HCT116 (cell line): ENCODE measurements at places on chromosomes 4 and X.

- DNase-seq = no peak
Measured at GRCh38 chr4:10565166-10565780, 108.0 kb upstream of the ZNF518B start.

- no peak for DNase-seq
Measured at GRCh38 chr4:146343199-146343598, 128.9 kb downstream of the REELD1 start.

DNA sequence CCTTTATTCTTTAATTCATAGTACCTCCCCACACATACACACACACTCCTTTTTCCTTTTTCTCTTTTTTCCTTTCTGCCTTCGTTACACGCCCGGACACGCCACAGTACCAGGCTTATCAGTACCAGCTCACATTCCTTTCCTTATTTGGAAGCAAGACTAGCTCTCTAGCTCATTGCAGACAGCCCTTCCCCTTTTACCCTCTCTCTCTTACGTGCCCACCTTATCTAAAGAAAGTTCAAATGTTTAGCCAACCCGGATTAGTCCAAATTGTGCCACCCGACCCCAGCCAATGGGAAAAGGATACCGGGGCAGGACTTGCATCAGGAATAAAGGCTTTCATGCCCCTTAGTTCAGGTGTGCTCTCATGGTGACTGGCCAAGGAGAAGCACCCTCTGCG is 194.7 kb upstream of the VCX3A start:
- no peak for DNase-seq

- no peak for DNase-seq
Measured at GRCh38 chrX:38382663-38383062, 30.3 kb downstream of the OTC start.

DNA sequence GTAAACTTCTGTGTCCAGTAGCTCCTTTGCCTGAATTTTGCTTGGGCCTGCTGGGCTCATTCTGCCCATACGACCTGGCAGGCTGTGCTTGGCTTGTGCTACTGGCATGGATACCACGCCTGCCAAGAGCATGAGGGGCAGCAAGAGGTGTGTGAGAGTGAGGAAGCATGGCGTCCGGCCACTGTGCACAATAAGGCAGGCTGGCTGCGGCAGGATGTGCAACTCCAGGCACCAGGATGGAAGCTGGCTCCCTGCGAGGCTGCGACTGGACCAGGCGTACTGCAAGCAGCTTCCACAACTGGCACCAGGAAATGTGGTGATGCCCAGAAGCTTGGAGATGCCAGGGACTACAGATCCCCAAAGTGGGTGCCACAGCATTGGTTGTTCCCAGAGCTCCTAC is 709.3 kb downstream of the PCDH18 start:
- no peak for DNase-seq

- DNase-seq = no peak
Measured at GRCh38 chr4:81786063-81786763, 314.5 kb upstream of the RASGEF1B start.

GRCh38 chr4:15376594-15376993 is 51.2 kb upstream of the C1QTNF7 start:
- no peak for DNase-seq

- no peak for DNase-seq
Measured at GRCh38 chr4:74653331-74654229, 140.7 kb downstream of the BTC start.

GRCh38 chr4:105603158-105603557 is 50.7 kb downstream of the ARHGEF38 start:
- DNase-seq = no peak

DNA sequence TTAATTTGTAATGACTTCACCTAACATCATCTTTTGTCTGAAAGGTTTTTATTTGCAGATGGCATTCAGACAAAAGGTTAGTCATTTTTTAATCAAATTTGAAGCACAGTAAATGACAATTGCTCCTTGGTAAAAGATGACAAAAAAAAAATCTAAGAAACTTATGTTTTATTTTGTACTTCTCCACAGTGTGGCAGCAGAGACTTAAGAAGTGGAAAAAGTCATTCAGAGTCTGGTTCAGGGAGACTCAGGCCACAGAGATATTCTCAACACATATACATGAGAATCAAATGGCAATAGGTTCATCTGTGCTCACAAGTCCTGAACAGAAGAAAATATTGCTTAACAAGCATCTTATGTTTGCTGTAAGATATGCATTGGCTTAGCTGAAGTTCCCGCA is 436.2 kb downstream of the KCNIP4 start:
- DNase-seq = peak; percentile 4

DNA sequence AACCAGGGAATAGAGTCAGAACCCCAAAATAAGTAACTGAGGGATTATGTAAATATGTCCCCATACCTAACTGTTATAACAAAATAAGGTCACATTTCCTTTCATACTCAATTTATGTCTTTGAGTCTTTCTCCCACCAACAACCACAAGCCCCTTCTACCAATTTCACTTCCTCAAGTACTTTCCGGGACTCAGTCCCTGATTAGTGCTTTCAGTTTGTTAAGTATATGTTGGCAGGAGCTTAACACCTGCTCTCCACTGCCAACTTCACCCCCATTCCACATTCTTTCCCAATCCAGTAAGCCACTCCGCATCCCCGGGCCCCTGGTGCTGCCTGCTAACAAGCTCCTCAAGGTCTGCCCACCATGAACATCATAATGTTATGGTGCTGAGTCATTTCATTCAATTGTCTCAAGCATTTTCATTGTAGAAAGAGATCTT is 71.3 kb upstream of the SPRY1 start:
- no peak for DNase-seq

DNA sequence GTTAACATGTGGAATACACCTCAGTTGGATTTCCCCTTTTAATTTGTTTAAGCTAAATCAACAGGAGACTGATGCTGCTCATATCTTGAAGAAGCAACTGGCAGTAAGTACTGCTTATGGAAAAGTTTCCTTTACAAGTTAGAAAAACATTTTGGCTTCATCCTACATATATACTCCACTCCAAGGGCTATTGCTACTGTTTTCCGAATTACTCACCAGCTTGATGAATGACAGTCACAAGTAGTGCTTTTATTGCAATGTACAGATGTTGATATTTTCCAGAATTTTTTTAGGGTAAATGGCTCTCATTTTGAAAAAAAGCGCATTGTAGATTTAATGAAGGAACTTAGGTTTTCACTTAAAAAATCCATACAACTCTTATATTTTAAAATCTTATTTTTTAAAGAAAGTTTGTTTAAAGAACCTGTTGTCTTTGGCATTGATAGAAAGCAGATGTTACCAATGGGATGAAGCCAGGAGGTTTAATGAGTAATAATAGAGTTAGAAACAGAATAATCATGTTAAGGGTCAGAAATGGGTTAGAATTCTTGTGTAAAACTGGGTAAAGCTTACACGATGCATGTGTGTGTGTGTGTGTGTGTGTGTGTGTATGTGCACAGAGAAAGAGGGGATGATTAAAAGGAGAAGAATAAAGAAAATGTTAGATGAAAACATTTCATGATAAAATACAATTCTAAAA is 272.9 kb downstream of the CFAP299 start:
- DNase-seq = no peak

DNA sequence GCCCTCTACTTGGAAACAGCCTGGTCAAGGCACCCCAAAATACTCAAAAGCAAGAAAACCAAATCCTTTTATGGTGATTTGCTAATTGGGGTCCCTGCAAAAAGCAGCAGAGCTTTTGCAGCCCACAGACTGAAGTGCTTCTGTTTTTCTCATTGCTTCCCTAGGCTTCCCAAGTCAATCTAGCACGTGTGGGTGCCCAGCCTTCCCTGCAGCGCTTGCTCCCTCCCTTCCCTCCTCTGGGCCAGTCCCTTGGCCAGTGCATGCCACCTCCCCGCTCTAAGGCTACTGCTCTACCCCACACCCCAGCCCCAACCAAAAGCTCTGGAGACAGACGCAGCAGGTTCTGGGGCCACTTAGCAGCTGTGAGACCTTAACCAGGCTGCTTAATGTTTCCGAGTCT is 53.6 kb downstream of the ANAPC4 start:
- DNase-seq = no peak

DNA sequence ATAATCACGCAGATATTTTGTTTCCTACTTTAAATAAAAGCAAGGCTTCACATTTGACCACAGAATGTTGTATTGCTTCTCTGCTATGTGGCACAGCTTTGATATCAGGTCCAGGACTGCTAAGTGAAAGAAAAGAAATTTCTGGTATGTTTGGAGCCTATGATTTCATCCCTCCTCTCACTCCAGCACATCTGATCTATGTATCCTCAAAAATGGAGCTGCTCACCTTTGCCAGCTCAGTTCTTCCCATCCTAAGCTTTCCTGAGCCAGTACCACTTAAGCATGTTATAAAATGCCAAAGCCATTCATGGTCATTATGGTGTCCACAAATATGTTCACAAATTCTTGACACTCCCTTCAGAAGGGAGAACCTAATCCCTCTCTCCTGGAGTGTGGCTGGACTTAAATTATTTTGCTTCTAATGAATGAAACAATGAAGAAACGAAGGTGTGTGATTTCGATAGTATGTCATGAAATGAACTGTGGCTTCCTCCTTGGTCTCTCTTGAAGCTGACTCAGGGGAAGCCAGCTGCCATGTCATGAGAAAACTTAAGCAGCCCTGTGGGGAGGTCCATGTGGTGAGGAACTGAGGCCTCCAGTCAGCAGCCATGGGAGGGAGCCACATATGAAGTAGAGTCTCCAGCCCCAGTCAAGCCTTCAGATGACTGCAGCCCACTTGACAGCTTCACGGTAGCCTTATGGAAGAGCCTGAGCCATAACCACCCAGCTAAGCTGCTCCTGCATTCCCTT is 207.7 kb downstream of the MGST2 start:
- no peak for DNase-seq

GRCh38 chrX:13419276-13419675 is 99.4 kb upstream of the ATXN3L start:
- no peak for DNase-seq

DNA sequence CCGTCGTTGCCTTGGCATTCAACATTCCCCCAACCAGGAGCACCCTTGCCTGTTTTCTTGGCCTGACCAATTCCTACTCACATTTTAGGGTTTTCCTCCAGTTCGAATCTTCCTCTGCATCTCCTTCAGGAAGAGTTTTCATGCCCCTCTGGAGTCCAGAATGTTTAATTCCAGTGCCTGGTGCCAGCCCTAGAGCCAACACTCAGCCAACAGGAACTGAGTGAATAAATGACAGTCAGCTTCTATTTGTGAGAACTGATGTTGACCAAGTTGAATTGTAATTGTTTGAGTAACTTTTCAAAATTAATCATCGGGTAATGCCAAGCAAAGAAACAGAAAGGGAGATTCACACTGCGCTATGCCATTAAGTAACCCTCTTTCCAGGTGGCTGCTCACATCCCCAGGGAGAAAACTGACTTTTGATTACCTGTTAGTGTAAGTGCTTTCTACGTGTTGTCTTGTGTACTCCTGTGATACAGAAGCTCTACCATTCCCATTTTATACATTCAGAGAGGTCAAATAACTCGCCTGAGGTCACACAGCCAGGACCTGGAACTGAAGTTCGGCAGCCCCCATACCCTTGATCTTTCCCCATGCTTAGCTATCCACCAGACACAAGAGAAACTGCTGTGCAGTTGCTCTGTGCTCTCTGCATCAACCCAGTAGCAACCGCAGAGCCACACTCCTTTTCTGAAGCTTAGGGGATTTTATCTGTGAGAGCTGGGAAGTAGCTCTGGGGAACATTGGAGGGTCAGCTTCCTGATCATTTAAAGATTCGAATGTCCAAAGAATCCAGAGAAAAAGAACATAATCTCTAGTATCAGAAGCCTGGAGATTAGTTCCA is 19.0 kb upstream of the SLC2A9 start:
- DNase-seq = no peak

GRCh38 chr4:168484626-168485025 is 4.3 kb upstream of the DDX60L start:
- no peak for DNase-seq

DNA sequence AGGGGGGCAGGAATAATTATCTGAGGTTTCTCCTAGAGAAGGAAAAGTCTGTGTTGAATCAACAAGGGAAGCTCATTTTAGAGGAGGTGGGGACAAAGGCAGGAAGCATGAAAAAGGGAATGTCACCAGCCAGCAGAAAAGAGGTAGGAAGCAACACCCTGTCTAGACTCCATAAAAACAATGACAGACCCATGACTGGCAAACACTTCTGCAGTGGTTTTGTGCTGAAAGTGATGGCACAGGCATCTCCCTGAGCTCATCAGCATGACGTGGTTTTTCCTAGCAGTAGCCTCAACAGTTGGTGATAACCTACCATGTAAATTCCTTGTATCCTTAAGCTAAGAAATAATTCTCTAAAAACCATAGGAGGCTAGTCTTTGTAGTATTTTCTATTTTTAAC is 110.7 kb upstream of the GALNT7 start:
- DNase-seq = no peak

- no peak for DNase-seq
Measured at GRCh38 chr4:6724421-6725111, 8.6 kb downstream of the BLOC1S4 start.
